HTR-8/SVneo (cell line): ENCODE measurements at places on chromosomes 13 and 19.

DNA sequence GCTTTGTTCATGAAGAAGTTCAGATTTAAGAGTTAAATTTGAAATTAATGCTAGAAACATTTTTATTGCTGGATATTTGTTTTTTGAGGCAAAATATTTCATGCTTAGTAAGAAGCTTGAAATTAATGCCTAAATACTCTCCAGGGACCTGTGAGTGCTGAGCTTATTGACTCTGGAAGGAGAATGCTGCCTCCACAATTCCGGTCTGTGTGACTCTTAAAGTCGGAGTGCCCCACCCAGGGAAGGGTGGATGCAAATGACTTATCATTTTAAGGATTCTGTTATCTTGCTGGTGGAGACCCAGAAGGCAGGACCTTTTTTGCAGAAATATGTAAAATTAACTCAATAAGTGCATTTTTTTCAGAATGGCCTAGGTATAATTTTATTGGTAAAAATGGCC, 143.8 kb upstream of the RXFP2 start:
- no peak for DNase-seq

GRCh38 chr13:80399340-80400163, 58.6 kb upstream of the SPRY2 start:
- DNase-seq, result no peak

DNA sequence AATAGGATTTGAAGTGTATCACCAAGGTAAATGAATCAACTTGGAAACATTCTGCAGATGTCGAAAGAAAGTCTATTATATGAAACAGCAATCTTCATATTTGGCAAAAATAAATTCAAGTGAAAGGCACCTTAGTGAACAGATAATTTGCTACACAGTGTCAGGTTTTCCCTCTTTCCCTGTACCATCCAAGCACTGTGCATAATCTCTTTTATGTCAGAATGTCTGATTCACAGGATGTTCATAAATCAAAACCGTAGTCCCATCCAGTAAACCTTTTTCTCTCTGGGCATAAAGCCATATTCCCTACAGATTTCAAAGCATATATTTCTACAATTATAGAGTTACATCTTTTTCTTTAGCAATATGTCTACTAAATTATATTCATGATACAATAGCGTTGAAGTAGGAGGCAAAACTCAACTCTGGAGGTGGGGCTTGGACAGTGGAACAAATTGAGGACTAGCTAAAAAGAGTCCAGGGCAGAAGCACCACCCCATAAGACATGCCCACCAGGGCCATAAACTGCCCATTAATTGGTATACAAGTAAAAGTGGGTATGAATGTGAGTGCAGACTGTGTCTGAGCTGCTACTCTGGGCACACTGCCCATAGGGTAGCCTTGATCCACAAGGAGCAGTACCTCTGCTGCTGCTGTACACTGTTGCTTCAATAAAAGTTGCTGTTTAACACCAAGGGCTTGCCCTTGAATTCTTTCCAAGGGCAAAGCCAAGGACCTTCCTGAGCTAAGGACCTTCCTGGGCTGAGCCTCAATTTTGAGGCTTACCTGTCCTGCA, 72.1 kb upstream of the MYCBP2 start:
- DNase-seq, result no peak

- DNase-seq, result no peak
Observed at GRCh38 chr13:112451512-112452379, 75.6 kb downstream of the SPACA7 start.

DNA sequence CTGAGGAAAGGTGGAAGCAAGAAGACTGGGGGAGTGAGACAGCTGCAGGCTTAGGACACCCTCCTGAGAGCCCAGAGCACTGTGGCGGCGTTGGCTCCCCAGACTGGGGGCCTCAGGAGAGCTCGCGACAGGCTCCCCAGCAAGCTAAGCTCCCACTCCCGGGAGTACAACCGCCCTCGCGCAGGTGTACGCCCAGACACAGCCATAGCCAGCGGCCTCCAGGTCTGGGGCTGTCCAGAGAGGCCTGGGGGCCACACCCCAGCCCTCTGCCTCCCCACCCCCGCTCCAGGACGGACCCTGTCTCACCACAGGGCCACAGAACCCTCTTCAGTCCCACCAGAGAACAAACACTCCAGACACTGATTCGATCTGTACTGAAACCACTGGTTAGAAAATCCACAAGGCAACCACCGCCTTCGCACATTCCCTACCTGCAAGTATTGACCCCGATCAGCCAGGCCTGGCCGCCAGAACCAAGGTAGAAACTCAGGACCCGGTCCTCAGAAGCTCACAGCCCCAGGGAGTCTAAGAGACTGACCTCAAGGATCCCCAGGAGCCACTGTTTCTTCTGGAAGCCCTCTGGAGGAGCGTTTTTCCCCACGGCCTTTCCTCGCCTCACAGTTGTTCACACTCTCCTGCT, 16.3 kb downstream of the ZIC5 start:
- DNase-seq, result no peak

GRCh38 chr19:49554701-49555181, 25.6 kb downstream of the NOSIP start:
- DNase-seq, result no peak

GRCh38 chr19:53546758-53547513, 9.0 kb downstream of the ZNF331 start:
- no peak for DNase-seq
